ENCODE measurements at places on chromosomes 13 and 19.

- DNase-seq, result no peak
Observed at GRCh38 chr13:28492569-28493367, 2.2 kb downstream of the FLT1 start.

GRCh38 chr19:35901055-35901644 is 810 bp upstream of the NFKBID start:
- DNase-seq, result no peak

DNA sequence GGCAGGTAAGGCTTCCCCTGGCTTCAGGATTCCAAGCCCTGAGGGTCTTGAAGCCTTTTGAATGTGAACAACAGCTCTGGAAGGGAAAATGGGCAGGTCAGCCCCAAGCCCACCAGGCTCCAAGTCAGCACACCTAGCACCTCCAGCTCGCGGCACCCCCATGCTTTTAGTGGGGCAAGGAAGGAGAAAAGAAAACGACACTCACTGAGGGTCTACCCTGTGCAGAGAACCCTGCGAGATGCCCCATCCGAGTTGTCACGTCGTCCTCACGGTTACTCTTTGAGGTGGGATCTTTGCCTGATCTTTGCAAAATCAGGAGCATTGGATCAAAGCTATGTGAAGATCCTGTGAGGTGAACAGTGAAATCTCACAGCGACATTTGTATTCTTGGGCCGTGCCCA is 5.7 kb upstream of the F10 start:
- no peak for DNase-seq

DNA sequence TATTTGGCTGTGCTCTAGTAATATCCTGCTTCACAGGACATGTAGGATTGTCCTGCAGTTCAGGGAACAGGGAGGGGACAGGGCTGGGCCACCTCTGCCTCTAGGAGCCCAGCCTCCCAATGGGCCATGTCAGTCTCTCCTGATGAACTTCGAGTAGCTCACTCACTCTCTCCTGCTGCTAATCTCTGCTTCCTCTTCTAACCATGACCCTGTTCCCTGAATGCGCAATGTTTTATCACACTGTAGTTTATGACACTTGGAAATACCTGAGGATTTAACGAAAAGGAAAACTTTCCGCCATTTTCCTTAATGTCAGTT is 9.2 kb downstream of the PARP4 start:
- DNase-seq, result no peak

DNA sequence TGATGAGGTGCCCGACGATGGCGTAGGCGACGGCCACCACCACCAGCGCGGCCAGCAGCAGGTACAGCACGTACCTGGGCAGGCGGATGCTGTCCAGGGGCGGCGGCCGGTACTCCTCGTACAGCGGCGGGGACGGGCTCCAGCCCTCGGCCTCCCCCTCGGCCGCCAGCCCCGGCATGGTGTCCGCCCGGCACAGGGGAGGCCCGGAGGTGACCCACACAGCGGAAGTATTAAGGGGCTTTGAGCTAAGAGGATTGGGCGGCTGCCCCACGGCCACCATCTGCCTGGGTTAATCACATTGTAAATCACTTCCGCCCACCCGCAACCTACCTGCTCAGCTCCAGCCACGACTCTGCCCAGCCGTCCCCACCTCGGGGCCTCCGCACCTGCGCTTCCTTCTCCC is at the start of gene SMIM44:
SMIM44 (minus strand) TSS at position 216 of the 403 bp plus-strand sequence; CDS start at position 178, 38 bp downstream.
- DNase-seq, result no peak

Measured in right lung (tissue), 10 donors.